Foreskin fibroblast (primary cell): ENCODE measurements at places on chromosomes 7 and 10.

DNA sequence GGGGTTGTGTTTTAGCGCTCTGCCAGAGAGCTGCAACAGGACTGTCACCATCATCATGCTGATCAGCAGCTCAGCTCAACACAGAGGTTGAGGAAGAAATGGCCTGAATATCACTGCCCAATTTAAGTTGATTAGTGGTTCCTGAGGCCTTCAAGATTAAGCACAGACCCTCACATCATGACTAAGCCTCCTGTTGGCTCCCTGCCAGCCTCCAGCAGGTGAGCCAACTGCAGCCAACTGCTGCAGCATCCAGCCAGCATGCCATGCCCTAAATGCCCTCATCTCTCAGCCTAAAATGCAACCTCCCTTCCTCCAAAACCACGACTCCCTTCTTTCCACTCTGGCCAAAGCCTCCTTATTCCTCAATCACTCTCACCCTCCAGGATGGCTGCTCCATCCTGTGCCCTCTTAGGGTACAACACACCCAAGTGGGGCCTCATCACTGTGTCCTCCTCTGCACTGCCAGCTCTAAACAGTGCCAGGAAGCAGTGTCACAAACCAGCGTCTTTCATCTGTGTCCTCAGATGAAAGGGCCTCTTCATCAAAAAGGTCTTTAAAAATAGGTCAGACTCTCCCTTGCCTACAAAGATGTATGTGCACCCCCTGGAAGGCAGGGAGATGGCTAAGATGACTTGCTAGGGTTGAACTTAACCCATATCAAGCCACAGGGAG is 259.3 kb downstream of the ZEB1 start:
- DNase-seq, result no peak

DNA sequence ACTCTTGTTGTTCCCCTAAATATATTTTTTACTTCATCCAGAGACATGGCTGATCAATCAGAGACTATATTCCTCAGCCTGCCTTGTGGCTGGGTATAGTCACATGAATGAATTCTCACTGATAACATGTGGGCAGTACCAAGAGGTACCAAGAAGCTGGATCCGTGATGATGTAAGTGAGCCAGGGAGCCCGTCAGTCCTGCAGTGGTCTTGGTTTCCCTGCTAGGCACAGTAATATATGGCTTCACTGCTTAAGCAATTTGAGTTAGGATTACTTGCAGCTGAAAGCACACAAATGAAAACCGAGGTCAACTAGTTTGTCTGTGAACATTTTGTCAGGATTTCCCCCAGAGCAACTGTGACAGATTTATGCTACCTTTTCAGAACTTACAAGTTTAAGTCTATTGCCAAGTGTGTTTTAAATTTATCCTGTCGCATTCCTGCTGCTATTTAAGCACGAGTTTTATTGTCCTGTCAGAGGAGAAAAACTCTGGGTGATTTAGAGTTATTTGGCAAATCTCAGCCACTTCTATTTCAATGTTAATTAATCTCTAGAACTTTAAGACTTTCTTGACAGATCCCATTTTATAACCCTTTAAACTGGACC is 381.8 kb downstream of the PHF14 start:
- no peak for DNase-seq

- no peak for DNase-seq
Measured at GRCh38 chr10:120530699-120531098, 73.7 kb downstream of the PLPP4 start.

- no peak for DNase-seq
Measured at GRCh38 chr10:132207536-132208461, 21.1 kb downstream of the DPYSL4 start.
